Uterus (tissue), 4 donors: ENCODE measurements at places on chromosomes 5 and 9. TPM values are rescaled to one million over a fixed set of nuclear protein-coding genes. Genes with fewer than 3 reads are reported as not detected.

SPAG8 gene
- total RNA-seq = 0.26 TPM

ANKRD20A1 gene
- total RNA-seq = 2.4 TPM

SDHA gene
- total RNA-seq = 39.1 TPM

SLC4A9 gene
- total RNA-seq = not detected

TAS2R1 gene
- not detected for total RNA-seq

FCN1 gene
- 13.8 TPM for total RNA-seq

SPATA31C1 gene
- not detected for total RNA-seq

WDR41 gene
- total RNA-seq = 138 TPM

MYOT gene
- 2.7 TPM for total RNA-seq

FOXE1 gene
- not detected for total RNA-seq

SHLD3 gene
- 0.77 TPM for total RNA-seq

DAPK1 gene
- 44.8 TPM for total RNA-seq

DRD1 gene
- 0.82 TPM for total RNA-seq

PDE6A gene
- 0.07 TPM for total RNA-seq

GAPT gene
- total RNA-seq = 0.61 TPM
